Hematopoietic multipotent progenitor cell treated with erythropoietin and hydrocortisone succinate and interleukin-3 and kit ligand, for 15 days (in vitro differentiated cells): ENCODE measurements at places on chromosomes 16 and 17.

DNA sequence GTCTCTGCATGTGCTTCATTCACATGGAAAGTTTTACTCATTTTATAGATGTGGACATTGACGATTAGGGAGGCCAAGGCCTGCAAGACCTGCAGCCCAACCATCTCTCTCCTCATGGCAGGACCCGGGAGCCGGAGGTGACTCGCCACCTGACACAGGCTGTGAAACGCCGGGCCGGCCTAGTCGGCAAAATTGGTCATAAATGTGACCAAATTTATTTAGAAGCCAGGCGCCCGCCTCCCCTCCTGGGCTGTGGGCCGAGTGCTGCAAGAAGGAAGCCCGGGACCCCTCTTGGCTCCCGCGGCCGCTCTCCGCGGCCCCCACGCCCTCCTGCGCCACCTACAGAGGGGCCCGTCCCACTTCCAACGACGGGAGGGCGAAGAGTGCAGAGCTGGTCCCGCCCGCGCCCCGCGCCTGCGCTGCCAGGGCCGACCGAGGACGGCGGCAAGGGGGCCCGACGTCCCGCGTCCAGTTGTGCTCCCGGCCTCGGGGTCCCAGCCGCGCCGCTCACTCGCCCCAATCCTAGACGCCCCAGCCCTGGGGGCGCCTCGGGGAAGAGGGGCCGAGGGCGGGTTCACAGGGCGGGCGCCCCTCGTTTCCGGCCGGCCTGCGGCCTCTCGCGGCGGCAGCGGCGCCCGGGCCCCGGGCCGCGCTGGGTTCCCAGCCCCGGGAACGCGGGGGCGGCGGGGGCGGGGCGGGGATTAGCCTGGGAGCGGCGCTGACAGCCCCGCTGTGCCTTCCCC is 47.5 kb downstream of the WNT3 start:
- no peak for DNase-seq

- DNase-seq = no peak
These were observed 22.2 kb upstream of the RPL13 start for GRCh38 chr16:89538286-89538685.

DNA sequence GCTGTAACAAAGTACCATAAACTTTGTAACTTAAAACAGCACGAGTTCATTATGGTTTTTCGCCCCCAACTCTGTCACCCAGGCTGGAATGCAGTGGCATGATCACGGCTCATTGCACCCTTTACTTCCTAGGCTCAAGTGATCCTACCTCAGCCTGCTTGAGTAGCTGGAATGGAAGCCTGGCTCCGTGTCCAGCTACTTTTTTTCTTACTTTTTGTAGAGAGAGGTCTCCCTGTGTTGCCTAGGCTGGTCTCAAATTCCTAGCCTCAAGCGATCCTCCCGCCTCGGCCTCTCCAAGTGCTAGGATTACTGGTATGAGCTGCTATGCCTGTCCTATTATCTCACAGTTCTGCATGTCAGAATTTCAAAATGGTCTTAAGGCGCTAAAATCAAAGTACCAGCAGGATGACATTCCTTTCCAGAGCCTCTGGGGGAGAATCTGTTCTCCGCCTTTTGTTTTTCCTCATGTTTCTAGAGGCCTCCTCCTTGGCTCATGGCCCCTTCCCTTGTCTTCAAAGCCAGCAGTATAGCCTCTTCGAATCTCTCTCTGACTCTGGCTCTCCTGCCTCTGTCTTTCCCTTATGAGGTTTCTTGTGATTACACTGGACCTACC is 10.1 kb upstream of the PRM1 start:
- no peak for DNase-seq

DNA sequence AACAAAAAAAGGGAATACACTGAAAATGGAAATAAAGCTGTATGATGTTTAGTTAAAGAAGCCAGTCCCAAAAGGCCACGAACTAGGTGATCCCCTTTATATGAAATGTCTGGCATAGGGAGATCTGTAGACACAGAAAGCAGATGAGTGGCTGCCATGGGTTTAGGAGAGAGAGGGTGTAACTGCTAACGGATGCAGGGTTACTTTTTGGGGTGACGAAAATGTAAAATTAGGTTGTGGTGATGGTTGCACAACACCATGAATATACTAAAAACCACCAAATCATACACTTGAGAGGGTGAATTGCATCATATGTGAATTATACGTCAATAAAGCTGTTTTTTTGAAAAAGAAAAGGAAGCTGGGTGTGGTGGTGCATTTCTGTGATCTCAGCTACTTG is 99.6 kb downstream of the ADCY9 start:
- DNase-seq = no peak

DNA sequence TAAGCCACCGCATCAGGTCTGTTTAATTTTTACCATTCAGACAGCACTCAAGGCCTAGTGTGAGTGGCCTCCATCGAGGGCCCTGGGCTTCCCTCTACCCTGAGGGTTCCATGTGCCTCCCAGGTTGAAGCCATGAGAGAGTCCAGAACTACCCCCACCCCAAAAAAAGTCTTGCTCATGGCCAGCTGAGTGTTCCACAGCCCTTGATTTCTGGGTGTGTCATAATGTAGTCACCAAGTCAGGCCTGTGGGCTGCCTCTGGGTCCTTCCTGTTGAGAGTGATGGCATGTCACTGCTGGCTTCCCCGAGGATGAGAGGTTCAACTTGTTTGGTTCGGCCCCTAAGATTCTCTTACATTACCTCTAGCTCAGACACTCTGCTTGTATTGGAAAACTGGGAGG is 100.6 kb downstream of the PITPNC1 start:
- DNase-seq = no peak

- DNase-seq = no peak
These were observed 34.0 kb downstream of the TRARG1 start for GRCh38 chr17:1313270-1314005.

DNA sequence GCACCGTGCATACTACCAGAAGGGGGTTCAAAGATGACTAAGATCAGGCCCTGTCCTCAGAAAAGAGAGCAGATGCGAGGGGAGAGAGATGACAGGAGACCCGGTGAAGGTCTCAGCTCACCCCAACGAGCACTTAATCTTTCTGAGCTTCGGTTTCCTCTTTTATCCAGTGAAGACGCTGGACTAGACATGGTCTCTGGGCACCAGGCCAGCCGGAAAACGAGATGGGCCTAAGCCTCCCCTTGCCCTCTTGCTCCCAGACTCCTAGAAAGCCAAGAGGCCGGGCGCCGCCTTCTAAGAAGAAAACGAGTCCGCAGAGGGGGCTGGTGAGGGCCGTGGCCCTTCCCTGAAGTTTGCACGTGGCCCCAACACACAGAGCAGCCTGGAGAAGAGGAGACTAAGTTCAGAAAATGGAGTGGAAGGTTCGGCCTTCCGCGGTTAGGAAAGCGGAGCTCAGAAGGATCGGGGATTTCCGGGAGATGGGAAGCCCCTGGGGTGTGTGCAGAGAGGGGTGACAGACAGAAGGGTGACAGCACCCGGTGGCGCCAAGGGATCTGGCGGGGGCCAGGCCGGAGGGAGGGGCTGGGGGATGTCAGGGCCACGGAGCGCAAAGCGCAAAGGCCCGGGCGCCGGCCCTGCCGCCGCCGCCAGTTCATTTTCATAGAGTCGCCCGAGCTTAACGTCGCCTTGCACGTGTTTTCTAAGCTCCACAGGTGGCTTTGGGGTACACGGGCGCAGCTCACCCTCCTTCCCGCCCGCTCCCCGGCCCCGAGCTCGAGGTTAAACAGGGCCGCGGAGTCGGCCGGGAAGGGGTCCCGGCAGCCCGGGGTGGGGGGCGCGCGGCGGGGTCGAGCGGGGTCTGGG is 42.1 kb upstream of the BHLHA9 start:
- no peak for DNase-seq

DNA sequence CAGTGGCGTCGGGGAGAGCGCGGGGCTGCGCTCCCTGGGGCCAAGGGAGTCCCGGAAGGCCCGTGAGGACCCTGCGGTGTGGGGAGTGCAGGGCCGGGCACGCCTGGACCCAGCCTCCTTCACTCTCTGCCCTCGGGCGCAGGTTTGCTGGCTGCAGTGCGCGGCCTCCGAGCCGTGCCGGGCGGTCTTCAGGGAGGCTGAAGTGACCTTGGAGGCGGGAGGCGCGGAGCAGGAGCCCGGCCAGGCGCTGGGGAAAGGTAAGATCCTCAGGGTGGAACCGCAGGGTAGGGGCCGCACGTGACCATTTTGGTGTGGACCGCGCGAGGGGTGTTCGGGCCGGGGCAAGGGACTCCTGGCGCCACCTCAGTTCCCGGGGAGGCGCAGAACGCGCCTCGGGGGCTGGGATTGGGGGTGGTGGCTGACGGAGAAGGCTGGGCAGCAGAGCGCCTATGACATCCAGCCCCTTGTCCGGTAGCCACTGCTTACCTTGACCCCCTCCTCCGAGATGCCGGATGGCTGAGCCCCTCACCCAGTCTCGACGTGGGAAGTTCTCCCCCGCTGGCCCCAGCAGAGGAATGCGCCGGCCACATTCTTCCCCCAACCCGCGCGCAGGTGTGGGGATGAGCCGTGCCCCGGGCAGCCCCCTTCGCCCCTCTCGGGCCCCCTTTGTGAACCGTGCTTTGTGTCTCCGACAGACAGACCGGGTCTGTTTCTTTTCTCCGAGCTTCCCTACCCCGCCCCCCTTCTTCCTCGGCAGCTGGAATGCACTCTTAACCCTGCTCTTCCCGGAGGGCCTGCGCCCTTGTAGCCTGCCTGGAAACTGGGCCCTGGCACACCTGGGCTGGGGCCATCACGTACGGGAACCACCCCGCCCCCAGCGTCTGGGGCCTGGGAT is 631 bp downstream of the CDH3 start:
- DNase-seq = no peak

- DNase-seq = no peak
These were observed 2.1 kb downstream of the RHBDL1 start for GRCh38 chr16:677316-678190.

GRCh38 chr16:4474192-4474961 is at the start of gene NMRAL1:
Gene NMRAL1 (minus strand): TSS chr16:4474625. CDS start chr16:4474132, 493 bp downstream.
- DNase-seq = peak; percentile 30

GRCh38 chr16:27474041-27474440 is 72.1 kb downstream of the IL21R start:
- no peak for DNase-seq
